GM23338 (cell line): ENCODE measurements at places on chromosomes 2 and 18.

GRCh38 chr2:98818164-98818563 is 87.2 kb upstream of the MGAT4A start:
- no peak for DNase-seq

DNA sequence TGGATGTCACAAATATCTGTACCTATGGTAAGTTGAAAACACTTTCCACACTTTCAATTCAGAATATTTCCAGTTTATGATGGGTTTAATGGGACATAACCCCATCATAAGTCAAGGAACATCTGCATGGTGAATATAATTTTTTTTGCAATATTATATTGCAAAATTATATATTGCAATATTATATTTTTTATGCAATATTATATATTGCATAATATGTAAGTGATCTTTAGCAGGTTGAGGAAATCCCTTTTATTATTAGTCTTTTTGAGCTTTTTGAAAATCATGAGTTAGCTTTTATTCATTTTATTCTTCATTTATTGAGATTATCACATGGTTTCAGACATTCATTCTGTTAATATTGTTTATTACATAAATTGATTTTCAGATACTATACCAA is 342.2 kb upstream of the GALNT5 start:
- no peak for DNase-seq

DNA sequence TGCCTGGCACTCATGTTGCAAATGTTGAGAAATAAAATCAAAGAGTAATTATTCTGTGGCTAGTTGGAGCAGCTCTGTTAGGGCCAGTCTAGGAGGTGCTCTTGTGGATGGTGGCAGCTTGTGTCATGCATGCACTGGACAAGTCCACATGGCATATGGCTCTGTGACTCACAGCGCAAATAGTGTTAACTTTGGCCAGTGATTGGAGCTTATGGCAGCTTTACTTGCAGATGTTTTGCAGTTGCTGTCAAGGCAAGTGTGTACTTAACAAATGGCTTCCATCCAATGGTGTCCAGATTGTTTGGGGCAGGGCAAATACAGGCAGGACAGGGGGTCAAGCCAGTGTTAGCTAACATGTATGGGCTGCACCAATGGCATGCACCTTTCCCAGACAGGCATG is 26.1 kb upstream of the TMX3 start:
- no peak for DNase-seq

- DNase-seq = no peak
Measured at GRCh38 chr18:24827501-24827900, 367.1 kb downstream of the HRH4 start.

- peak; percentile 20 for DNase-seq
Measured at GRCh38 chr18:36733150-36733549, 95.7 kb downstream of the TPGS2 start.

GRCh38 chr2:148048475-148049221 is 27.8 kb downstream of the MBD5 start:
- no peak for DNase-seq

DNA sequence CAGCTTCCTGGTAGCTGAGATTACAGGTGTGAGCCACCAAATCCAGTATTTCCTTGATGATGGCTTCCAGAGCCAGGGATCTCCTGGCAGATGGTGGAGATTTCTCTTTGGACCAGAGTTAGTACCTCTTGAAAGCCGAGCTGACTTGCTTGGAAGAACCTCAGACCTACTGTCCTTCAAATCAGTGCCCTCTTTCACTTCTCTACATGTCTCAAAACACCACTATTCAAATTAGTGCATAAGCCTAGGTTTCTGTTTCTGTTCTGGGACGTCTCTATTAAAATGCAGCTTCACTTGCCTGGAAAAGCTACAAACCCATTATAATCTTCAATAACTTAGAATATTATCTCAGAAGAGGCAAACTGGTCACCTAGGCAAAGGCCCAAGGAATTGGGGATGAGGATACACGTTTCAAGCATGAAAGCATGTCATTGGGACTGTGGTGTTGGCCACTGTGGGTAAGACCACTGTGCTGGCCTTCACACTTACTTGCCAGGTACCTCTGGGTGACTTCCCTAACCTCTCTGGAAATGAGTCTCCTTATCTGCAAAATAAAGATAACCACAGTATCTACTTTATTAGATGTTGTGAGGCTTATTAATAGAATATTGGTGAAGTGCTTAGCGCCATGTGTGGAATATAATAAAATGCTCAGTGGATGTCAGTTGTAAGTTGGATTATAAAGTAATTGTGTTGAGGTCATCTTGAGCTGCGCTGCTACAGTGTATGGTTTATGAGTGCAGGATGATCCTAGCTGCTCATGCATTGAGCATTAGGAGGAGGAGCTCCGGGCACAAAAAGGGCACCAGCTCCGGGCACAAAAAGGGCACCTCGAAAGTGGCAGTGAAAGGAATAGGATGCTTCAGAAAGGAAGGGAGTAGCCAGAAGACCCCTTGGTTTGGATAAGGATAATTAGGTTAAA is 84.5 kb downstream of the DOCK10 start:
- DNase-seq = no peak

DNA sequence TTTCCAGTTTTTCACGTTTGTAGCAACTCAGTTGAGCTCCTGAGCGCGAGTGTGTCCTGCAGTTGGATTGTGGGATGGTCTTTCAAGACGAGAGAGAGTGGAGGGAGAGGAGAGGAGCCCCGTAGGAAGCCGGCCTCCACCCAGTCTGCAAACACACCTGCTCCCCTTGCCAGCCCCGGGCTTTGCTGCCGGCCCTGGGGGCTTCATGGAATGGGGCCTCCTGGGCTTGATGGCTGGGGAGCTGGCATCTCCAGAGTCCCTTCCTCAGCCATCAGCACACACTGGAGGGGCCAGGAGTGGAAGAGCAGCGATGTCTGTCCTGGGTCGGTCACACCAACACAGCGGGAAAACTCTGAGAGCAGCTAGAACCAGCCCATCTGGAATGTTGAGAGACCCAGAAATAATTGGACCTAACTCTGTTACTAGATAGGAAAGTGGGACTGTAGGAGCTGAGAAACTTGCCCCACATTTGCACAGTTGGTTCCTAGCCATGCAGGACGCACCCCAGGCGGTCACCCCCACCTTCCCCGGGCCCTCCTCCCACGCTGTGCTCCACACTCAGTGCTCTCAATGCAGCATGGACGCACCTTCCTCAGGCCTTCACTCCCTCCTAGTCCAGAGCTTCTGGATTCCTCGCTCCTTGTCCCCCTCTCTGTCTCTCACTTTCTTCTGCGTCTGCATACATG is 69.6 kb downstream of the PTGR3 start:
- no peak for DNase-seq

- DNase-seq = no peak
Measured at GRCh38 chr2:169803480-169803879, 4.8 kb downstream of the SSB start.

GRCh38 chr18:34031810-34032209 is 192.9 kb downstream of the NOL4 start:
- DNase-seq = peak; percentile 16
